Lung microvascular endothelial cell (primary cell): ENCODE measurements at places on chromosomes 2 and 18. TPM values are rescaled to one million over a fixed set of nuclear protein-coding genes. Genes with fewer than 3 reads are reported as not detected.

Gene SP5
- not detected in 2 replicates for total RNA-seq

Gene ASB18
- total RNA-seq: not detected in 2 replicates

Gene TFCP2L1
- total RNA-seq: not detected in 2 replicates

Gene C2orf68
- 14.8 and 23.8 TPM in 2 replicates for total RNA-seq

Gene NEU2
- not detected in 2 replicates for total RNA-seq

Gene EFEMP1
- total RNA-seq: 4,716 and 9,992 TPM in 2 replicates

Gene HOXD9
- 15.3 and 23.8 TPM in 2 replicates for total RNA-seq

Gene AQP4
- not detected in 2 replicates for total RNA-seq

Gene RAB27B
- total RNA-seq: under 0.01 TPM in 1 of 2 replicates, not detected in the other

Gene GREB1L
- 2.0 and 3.1 TPM in 2 replicates for total RNA-seq

Gene C1QL2
- not detected in 2 replicates for total RNA-seq

Gene FKBP1B
- 8.7 and 12.6 TPM in 2 replicates for total RNA-seq

Gene CCDC141
- total RNA-seq: 0.20 and 0.87 TPM in 2 replicates

Gene CROCC2
- total RNA-seq: not detected in 2 replicates

Gene IL36RN
- total RNA-seq: not detected in 2 replicates

Gene KCNG3
- total RNA-seq: not detected in 2 replicates

Gene UGT1A10
- not detected in 2 replicates for total RNA-seq

Gene HOXD8
- total RNA-seq: 15.5 and 27.4 TPM in 2 replicates

Gene VAMP5
- total RNA-seq: 85.9 and 135 TPM in 2 replicates

Gene DUSP11
- 16.6 and 19.8 TPM in 2 replicates for total RNA-seq

Gene RTP5
- not detected in 2 replicates for total RNA-seq

Gene KCNJ3
- total RNA-seq: not detected in 2 replicates

Gene GALNT14
- total RNA-seq: 0.22 TPM in 1 of 2 replicates, not detected in the other

Gene ANKRD29
- total RNA-seq: 0.65 and 0.79 TPM in 2 replicates

Gene ZNF396
- 0.22 and 0.60 TPM in 2 replicates for total RNA-seq

Gene NT5C1B
- total RNA-seq: not detected in 2 replicates

Gene LBX2
- 0.20 and 0.65 TPM in 2 replicates for total RNA-seq

Gene PROKR1
- not detected in 2 replicates for total RNA-seq

Gene ZRANB3
- total RNA-seq: 3.8 and 4.1 TPM in 2 replicates

Gene TMEM17
- total RNA-seq: 0.99 and 1.1 TPM in 2 replicates

Gene TUBB8B
- total RNA-seq: not detected in 2 replicates

Gene LAMA3
- total RNA-seq: 2.4 and 2.8 TPM in 2 replicates

Gene CNTNAP5
- total RNA-seq: not detected in 2 replicates

Gene NDC80
- 3.2 and 13.1 TPM in 2 replicates for total RNA-seq

Gene TYMS
- 7.7 and 25.3 TPM in 2 replicates for total RNA-seq

Gene IL36A
- not detected in 2 replicates for total RNA-seq

Gene LRP2
- total RNA-seq: not detected in 2 replicates

Gene CERKL
- total RNA-seq: not detected in 2 replicates

Gene RNF125
- total RNA-seq: 1.7 and 2.8 TPM in 2 replicates

Gene DNAJC5G
- 0.44 and 1.4 TPM in 2 replicates for total RNA-seq

Gene TTR
- not detected in 2 replicates for total RNA-seq

Gene ERBB4
- under 0.01 TPM in 2 replicates for total RNA-seq

Gene STPG4
- 0.20 TPM in 1 of 2 replicates, not detected in the other for total RNA-seq
